ENCODE measurements at places on chromosomes 5 and 9.

- DNase-seq: peak; percentile 73
These were observed 2.6 kb downstream of the GLIS3 start for GRCh38 chr9:4297151-4297785.

DNA sequence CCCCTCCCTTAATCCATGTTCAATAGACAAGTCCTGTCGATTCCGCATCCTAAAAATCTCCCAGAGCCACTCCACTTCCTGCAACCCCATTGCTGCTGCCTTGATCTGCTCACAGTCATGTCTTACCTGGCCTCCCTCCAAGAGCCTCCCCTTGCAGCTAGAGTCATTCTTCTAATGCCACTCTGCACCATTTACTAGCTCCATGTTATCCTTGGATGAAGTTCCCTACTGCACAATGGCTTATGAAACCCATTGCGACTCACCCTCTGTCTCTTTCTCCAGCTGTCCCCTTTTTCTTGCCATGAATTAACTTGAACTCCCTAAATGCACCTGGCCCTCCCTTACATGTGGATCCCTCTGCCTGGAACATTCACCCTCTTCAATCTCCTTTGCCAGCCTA, 39.5 kb downstream of the MEGF10 start:
- no peak for DNase-seq

GRCh38 chr5:154575546-154576428, 97.8 kb upstream of the HAND1 start:
- DNase-seq: peak; percentile 13

DNA sequence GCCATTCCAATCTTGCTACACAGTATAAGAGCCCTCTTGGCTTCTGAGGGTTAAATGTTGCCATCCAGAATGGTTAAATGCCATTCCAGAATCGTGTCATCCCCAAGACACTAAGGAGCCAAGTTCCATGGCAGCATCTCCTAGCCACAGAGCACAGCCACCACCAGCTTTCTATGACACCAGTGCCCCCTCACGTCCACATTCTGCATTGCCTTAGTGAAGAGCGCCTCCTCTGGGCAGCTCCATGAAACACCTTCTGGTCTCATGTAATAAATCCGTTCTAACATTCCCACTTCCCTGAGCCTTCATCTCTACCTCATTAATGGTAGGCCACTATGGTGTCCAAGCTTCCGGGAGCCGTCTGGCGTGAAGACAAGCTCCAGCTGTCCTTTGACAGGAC, 12.4 kb downstream of the CBY3 start:
- peak; percentile 87 for DNase-seq

GRCh38 chr9:114427644-114428043, 39.9 kb upstream of the AKNA start:
- DNase-seq: no peak

GRCh38 chr5:170757182-170757601, 26.3 kb upstream of the GABRP start:
- DNase-seq: no peak

DNA sequence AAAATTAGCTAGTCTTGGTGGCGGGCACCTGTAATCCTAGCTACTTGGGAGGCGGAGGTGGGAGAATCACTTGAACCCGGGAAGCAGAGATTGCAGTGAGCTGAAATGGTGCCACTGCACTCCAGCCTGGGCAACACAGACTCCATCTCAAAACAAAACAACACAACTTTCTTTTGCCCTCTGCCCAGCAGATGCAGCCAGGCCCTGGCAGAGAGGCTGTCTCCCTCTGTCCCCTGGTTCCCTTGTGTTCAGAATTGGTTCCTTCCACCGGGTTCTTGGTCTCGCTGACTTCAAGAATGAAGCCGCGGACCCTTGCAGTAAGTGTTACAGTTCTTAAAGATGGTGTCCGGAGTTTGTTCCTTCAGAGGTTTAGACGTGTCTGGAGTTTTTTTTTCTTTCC, 30.2 kb upstream of the CEP72 start:
- DNase-seq: no peak

GRCh38 chr5:76821136-76821535, 2.3 kb downstream of the F2RL1 start:
- DNase-seq: peak; percentile 10

- DNase-seq: peak; percentile 27
These were observed 11.5 kb upstream of the C5orf58 start for GRCh38 chr5:170221327-170221741.

- no peak for DNase-seq
These were observed 15.8 kb downstream of the F2RL2 start for GRCh38 chr5:76607353-76607871.

DNA sequence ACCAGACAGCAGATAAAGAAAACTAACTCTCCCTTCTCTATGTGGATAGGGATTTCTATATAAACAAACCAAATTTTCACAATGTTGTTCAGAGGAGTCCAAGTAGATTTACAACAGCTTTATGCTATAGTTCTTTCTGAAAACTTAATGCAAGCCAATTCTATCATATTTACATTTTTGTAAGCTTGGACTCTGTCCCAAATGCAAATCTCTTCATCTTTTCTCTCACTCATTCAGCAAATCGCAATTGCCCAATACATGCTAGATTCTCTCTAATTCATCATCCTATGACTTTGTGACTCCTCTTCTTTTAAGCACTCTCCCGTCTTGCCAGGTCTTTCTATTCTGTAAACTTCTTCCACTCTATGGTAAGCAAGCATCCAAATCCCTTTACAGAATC, 39.1 kb upstream of the UGT3A2 start:
- no peak for DNase-seq

GRCh38 chr5:19098434-19098833, 889.6 kb downstream of the CDH18 start:
- DNase-seq: no peak

DNA sequence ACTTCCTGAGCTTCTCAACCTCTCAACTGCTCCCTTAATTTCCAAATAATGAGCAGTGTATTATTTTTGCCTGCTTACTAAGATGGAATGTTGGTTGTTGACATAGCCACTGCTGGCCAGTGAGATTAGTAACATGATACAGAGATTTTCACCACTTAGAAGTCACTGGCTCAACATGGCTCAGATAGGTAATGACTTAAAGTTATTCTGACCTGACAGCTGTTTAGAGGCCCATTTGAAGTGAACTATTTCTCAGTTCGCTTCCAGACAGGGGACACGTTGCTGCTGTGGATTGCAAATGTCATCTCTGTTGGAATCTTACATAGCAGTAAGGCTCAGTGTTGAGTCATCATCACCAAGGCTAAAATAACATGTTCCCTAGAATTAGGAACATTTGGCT, 490.2 kb downstream of the TLE4 start:
- DNase-seq: no peak

GRCh38 chr9:114225561-114226212, 70.3 kb downstream of the COL27A1 start:
- DNase-seq: no peak

DNA sequence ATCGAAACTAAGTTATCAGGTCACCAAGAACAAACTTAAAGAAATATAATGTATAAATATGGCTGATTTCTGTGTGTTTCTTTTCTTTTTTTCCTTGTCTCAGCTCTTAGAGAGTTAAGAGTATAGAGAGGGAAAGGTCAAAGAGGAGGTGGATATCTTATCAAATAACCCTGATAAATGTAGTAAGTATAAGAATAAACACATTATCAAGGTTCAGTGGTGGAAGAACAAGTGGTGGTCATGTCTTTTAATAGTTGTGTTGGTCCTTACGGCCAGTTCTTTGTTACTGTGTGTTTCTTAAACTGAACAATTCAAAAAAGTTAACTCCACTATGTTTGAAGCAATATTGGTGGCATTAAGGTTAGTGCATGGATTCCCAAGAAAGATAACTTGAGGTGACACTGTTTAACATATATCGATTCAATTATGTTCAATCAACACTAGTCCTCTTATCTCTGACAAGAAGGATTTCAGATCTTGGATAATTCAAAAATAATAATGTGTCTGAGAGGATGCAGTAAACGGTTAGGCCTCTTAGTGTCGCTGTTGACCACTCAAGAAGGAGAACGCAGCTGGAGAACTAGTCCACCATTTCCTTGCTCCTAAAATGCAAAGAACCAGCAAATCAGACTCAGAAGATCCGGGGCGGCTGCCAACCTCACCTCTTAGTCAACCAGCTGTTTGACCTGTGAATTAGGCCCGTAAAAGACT, at the start of gene PCDHGA3:
Gene PCDHGA3, plus strand, starts transcription at position 588 of the 711 bp plus-strand sequence. CDS start 205 bp downstream, outside the sequence.
- peak; percentile 46 for DNase-seq

- DNase-seq: peak; percentile 42
These were observed 664 bp upstream of the RAB3C start for GRCh38 chr5:58582019-58582802.

- DNase-seq: no peak
These were observed 94.9 kb upstream of the NREP start for GRCh38 chr5:111851631-111852548.

DNA sequence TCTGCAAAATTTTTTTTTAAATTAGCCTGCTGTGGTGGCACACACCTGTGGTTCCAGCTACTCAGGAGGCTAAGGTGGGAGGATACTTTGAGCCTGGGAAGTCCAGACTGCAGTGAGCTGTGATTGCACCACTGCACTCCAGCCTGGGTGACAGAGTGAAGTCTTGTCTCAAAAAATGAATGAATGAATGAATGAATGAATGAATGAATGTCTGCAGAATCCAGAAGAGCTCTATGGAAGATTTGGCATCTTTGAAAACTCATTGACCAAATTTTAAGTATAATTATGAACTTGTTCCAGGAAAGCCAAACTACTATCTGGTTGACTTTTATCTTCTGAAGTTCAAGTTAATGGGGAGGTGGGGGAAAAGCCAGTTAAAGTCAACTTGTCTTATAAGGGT, 94.2 kb upstream of the ERBIN start:
- DNase-seq: no peak

- DNase-seq: no peak
These were observed 1.2 kb upstream of the OMD start for GRCh38 chr9:92425474-92425873.

- DNase-seq: no peak
These were observed 165.0 kb upstream of the MAP3K1 start for GRCh38 chr5:56650386-56650785.

DNA sequence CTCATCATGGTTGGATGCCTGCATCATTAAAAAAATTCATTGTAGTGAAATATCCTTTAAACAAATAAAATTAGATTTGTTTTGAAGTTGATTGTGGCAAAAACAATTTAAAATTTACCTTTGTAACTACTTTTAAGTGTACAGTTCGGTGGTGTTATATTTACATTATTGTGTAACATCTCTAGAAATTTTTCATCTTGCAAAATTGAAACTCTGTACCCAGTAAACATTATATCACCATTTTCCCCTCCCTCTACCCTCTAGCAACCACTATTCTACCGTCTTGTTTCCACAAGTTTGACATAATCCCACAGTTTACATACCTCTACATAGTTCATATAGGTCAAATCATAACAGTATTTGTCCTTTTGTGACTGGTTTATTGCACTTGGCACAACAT, 2.0 kb upstream of the KIAA1958 start:
- no peak for DNase-seq

GRCh38 chr9:122164286-122164685, 4.6 kb downstream of the MORN5 start:
- no peak for DNase-seq

GRCh38 chr9:9563817-9564216, 1049.0 kb downstream of the PTPRD start:
- DNase-seq: no peak

DNA sequence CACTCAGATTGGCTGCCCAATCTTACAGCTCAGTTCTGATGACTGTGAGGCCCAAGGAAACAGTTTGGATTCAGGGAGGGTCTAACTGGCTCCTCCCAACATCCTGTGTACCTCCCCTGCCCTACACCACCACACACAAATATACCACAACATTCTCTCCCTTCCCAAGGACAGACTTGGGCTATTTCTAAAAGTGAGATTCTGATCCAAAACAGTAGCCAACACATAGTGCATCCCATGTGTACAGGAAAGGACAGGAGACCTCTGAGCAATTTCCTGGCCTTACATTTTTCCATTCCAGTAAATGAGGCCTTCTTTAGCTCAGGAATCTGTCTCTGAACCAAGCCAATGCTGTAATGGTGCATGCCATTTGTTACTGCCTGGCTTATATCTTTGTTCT, 20.8 kb downstream of the ZNF366 start:
- DNase-seq: no peak

DNA sequence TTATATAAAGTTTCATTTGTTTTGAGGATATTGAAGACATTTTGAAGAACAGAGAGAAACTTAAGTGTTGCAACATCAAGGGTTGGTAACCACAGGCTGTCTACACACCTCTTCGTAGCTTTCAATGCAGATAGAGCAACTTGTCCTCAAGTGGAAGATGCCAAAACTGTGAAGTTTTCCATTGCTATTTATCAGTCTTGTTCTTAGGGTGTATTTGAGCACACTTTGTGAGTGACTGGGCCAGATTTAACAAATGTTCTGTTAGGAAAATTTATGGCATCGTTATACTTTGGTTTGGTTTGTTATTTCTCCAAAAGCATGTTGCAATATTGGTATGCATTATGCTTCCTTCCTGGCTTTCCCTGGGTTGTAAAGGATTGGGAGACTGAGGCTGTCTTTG, 31.6 kb downstream of the NNT start:
- peak; percentile 18 for DNase-seq

GRCh38 chr5:141632650-141633049, 4.0 kb downstream of the HDAC3 start:
- peak; percentile 25 for DNase-seq

GRCh38 chr5:83540105-83540504, 68.6 kb downstream of the VCAN start:
- no peak for DNase-seq

GRCh38 chr9:6757132-6757455, 679 bp upstream of the KDM4C start:
- DNase-seq: peak; percentile 98

DNA sequence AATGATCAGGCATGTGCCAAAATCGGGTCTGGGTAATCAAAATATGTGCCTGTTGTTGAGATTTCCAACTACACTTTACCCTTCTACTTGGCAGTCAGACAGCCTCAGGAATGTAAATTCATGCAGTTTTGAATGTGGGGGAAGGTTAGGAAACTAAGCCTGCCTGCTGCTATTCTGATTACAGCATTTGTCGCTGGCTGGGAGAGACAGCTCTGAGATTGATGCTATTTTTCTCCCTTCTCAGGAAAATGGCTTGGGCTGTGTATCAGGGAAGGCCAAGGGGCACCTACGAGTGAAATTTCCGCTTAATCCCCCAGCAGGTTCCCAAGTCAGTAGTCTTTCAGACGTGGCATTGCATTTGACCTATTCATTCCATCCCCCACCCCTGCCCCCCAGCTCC, 3.6 kb upstream of the RGS7BP start:
- no peak for DNase-seq

- DNase-seq: no peak
These were observed 856 bp upstream of the ATOSB start for GRCh38 chr9:35116539-35116897.

All from hematopoietic multipotent progenitor cell treated with erythropoietin and hydrocortisone succinate and interleukin-3 and kit ligand, for 6 days (in vitro differentiated cells).